ENCODE measurements at places on chromosomes 13 and 19. TPM values are rescaled to one million over a fixed set of nuclear protein-coding genes. Genes with fewer than 3 reads are reported as not detected.

DNA sequence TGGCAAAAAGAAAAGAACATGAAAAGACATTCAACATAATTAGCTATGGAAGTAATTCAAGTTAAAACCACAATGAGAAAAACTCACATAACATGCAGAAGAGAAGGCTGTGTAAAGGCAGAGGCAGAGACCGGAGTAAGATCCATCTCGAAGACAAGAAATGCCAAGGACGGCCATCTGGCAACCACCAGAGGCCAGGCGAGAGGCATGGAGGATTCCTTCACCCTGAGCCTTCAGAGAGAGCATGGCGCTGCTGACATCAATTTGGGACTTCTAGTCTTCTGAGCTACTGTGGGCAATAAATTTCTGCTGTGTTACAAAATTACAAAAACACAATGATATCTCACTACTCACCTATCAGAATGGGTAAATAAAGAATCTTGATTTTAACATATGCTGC lies 381.0 kb downstream of the TSHZ3 start:
- no peak for DNase-seq

GRCh38 chr19:40217027-40217810 lies 965 bp downstream of the TTC9B start:
- DNase-seq, result no peak

DNA sequence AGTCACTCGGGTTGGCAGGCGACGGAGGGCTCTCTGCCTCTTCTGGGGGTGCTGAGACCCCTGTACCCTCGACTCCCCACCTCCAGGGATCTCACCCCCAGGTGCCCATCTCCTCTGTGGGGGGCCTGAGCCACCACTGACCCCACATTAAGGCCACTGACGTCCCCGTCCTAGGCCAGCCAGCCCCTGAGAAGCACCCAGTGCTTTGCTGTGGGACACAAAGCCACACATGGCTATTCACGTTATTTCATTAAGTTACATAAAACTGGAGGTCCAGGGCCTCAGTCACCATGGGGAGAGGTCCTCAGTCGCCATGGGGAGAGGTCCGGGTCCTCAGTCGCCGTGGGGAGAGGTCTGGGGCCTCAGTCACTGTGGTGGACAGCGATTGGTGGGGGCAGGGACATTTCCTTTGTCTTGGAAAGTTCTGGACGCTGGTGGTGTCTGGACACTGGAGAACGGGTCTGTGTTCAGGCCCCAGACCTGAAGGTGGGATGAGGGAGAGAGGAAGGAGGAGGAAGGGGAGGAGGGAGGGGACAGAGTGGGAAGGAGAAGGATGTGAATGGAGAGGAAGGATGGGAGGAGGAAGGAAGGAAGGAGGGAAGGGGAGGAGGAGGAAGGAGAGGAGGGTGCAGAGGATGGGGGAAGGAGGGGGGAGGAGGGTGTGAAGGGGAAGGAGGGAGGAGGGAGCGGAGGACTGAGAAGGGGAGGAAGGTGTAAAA lies 3.9 kb upstream of the EFNA2 start:
- no peak for DNase-seq

DNA sequence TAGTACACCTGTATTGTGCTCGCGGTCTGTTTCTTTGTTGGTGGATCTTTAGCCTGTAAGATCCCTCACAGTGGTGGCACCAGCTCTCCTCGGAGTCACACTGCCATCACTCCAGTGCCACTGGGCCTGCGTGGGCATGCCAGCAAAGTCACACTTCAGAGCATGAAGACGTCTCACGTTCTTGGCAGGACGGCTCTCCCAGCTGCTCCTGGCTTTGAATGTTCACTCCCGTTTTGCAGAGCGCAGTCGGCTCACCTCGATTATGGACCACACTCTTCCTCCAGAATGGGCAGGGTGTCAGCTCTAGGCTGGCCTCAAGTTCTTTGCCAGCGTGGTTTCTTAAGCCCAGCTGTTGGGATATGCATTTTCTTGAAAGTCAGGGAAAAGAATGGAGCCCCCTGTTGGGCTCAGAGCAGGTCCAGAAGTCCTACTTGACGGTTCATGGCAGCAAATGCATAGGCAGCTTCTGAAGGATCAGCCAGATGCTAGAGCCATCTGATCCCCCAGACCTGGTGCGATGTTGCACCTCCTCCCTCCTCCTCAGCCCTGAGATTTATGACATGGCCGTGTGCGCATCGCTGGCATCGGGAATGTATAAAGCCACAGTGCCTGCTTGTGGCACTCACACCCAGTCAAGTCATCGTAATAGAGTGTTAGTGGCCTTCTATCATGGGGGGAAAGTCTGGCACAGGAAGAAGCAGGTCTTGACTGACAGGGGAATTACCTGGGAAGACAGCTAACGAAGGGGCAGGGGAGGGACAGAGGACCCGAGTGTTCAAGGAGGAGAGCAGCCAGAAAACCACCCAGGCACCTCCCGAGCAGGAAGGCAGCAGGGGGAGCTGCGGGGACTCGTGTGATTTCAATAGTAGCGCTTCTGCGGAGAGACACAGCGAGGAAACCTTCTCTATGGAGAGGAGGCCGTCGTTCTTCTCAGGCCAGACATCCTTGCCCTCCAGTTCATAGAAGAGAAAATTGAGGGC lies 40.2 kb upstream of the NPAS1 start:
- no peak for DNase-seq

DNA sequence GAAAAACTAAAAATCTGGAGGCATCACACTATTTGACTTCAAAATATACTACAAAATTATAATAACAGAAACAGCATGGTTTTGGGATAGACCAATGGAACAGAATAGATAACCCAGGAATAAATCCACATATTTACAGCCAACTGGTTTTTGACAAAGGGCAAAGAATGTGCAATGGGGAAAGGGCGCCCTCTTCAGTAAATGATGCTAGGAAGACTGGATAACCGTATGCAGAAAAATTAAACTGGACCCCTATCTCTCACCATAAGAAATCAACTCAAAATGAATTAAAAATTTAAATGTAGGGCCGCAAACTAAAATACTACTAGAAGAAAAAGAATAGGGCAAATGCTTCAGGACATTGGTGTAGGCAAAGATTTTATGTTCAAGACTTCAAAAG lies 440.5 kb upstream of the SGCG start:
- no peak for DNase-seq

GRCh38 chr19:38862321-38863059 lies 12.7 kb upstream of the HNRNPL start:
- peak; percentile 47 for DNase-seq

DNA sequence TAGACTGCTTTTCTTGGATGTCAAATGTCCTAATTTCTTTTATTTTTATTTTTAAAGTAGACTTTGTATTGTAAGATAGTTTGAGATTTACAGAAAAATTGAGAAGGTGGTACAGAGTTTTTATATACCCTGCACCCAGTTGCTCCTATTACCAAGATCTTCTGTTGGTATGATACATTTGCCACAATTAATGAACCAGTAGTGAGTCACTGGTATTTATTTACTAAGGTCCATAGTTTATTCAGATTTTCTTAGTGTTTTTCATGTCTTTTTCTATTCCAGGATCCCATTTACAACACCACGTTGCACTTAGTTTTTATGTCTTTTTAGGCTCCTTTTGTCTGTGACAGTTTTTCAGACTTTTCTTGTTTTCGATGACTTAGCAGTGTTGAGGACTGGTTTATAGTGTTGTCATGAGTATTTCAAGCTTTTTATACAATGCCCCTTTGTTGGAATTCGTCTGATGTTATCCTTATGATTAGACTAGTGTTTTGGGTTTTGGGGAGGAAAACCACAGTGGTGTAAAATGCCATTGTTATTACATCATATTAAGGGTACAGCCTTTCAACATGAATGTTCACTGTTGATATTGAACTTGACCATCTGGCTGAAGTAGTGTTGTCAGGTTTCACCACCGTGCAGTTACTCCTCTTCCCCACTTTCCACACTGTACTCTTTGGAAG lies 35.9 kb downstream of the COG3 start:
- DNase-seq, result no peak

- DNase-seq, result no peak
Observed at GRCh38 chr13:93377196-93377595, 150.6 kb downstream of the GPC6 start.

- DNase-seq, result peak; percentile 57
Observed at GRCh38 chr19:51735759-51736449, 12.1 kb upstream of the HAS1 start.

- no peak for DNase-seq
Observed at GRCh38 chr13:90713441-90714133, 633.9 kb upstream of the MIR17HG start.

- DNase-seq, result no peak
Observed at GRCh38 chr19:31290931-31291590, 58.2 kb downstream of the TSHZ3 start.

- DNase-seq, result no peak
Observed at GRCh38 chr13:89204435-89204834, 1533.3 kb downstream of the SLITRK5 start.

DNA sequence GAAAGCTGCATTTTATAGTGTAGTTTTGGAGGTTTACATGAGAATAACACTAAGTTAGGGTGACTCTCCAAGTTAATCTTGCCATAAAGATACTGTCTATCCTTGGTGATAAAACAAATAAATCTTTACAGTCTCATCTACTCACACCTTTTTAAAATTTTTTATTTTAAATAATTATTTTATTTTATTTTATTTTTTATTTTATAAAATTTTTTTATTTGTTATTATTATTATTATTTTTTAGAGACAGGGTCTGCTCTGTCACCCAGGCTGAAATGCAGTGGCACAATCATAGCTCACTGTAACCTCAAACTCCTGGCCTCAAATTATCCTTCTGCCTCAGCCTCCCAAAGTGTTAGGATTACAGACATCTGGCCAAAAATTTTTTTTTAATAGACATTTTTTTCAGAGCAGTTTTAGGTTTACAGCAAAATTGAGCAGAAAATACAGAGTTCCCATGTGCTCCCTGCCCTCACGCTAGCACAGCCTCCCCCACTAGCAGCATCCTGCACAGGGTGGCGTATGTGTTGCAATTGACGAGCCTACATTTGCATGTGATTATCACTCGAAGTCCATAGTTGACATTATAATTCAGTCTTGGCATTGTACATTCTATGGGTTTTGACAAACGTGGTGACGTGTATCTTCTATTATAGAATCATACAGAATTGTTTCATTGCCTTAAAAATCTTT lies 41.0 kb downstream of the RASL11A start:
- DNase-seq, result no peak

- DNase-seq, result no peak
Observed at GRCh38 chr13:47409778-47410177, 512.9 kb upstream of the HTR2A start.

GRCh38 chr19:51550848-51551672 lies 19.6 kb upstream of the SIGLEC6 start:
- no peak for DNase-seq

GRCh38 chr19:28242317-28242927 lies 970.5 kb downstream of the UQCRFS1 start:
- no peak for DNase-seq

DNA sequence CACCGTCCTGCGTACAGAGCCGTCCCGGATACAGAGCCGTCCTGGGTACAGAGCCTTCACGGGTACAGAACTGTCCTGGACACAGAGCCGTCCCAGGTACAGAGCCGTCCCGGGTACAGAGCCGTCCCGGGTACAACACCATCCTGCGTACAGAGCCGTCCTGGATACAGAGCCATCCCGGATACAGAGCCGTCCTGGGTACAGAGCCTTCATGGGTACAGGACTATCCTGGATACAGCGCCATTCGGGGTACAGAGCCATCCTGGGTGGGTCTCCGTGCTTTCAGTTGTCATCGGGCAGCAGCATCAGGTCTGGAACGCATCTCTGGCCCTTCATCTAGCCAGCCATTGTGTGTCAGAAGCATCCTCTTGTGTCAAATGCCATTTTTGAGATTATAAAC lies 222.3 kb upstream of the SOX1 start:
- no peak for DNase-seq

FFAR3 gene
- total RNA-seq, result not detected

APOC4 gene
- not detected for total RNA-seq

ZNF528 gene
- 15.1 TPM for total RNA-seq

CGB3 gene
- total RNA-seq, result not detected

TBXA2R gene
- total RNA-seq, result 2.4 TPM

JAK3 gene
- 1.1 TPM for total RNA-seq

TUBA3C gene
- total RNA-seq, result 0.20 TPM

All from heart left ventricle (tissue), 16 donors.